ENCODE measurements at places on chromosomes 5 and 9.

GRCh38 chr5:108857905-108858304 lies 110.2 kb downstream of the FER start:
- no peak for DNase-seq

- no peak for DNase-seq
Observed at GRCh38 chr9:120212153-120212852, 367.7 kb downstream of the CDK5RAP2 start.

DNA sequence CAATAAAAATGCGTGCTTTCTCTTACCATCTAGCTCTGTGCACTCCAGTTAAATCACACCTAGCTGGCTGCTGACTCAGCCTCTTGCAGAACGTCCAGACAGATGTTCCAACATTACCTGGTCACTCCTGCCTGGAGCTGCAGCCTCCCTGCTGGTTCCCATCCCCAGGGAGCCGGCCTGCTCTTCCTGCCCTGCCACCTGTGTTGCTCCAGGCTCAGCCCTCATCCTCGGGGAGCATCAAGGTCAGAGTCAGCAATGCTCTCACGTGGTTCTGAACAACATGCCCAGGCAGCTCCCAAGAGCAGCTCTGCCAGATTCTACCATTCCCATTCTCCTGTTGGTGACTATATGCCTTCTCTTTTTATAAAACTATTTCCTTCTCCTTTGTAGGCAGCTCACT lies 81.3 kb downstream of the GADD45G start:
- no peak for DNase-seq

DNA sequence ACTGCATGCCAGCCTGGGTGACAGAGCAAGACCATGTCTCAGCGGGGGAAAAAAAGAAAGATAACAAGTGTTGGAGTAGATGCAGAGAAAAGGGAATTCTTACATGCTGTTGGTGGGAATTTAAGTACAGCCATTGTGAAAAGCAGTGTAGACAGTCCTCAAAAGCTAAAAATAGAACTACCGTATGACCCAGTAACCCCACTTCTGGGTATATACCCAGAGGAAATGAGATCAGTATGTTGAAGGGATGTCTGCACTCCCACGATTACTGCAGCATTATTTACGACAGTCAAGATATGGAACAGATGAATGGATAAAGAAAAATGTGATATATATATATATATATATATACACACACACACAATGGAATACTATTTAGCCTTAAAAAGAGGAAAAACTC lies 225.3 kb upstream of the SLC24A2 start:
- no peak for DNase-seq

DNA sequence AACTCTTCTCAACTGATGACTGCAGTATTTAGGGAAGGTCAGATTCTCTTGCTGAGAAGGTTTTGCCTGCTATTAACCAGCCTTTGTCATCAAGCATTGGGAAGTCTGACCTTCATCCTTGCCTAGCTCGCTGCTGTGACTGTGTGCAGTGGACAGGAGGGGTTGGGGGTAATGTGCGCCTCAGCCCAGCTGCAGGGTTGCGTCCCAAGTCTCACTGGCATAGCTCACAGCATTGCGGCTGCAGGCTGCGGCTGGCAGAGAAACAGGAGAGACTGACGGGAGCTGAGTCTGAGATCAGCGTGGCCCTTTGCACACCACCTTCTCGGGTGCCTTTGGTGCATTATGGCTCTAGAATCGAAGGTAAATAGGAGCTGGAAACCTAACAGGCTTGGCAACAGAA lies 55.9 kb upstream of the NCS1 start:
- DNase-seq: no peak

- DNase-seq: peak; percentile 59
Observed at GRCh38 chr9:129885018-129885669, 49.9 kb downstream of the USP20 start.

GRCh38 chr9:136928591-136928990 lies 15.9 kb downstream of the FBXW5 start:
- no peak for DNase-seq

GRCh38 chr5:58450018-58450417 lies 9.9 kb downstream of the PLK2 start:
- no peak for DNase-seq

GRCh38 chr5:85896514-85896913 lies 721.2 kb upstream of the COX7C start:
- DNase-seq: no peak

GRCh38 chr9:215631-216155 lies 1.0 kb downstream of the DOCK8 start:
- peak; percentile 8 for DNase-seq

GRCh38 chr5:106014262-106014661 lies 1656.5 kb downstream of the EFNA5 start:
- no peak for DNase-seq

GRCh38 chr9:98222885-98223691 lies 30.7 kb upstream of the CORO2A start:
- DNase-seq: peak; percentile 73

- peak; percentile 46 for DNase-seq
Observed at GRCh38 chr9:13717322-13718054, 438.0 kb upstream of the MPDZ start.

GRCh38 chr5:115578657-115579056 lies 23.6 kb downstream of the TICAM2 start:
- DNase-seq: no peak

DNA sequence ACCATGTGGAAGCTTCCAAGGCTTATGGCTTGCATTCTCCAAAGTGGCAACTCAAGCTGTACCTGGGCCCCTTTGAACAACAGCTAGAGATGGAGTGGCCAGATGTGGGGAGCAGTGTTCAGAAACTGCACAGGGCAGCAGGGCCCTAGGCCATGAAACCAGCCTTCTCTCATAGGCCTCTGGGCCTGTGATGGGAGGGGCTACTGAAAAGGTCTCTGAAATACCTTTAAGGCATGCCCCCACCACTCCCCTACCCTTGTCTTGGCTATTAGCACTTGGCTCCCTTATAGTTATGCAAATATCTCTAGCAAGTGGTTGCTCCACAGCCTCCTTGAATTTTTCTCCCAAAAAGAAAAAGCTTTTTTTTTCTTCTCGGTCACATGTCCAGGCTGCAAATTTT lies 1014.6 kb downstream of the DTWD2 start:
- no peak for DNase-seq

- peak; percentile 11 for DNase-seq
Observed at GRCh38 chr5:165881259-165881658, 2375.8 kb downstream of the MAT2B start.

DNA sequence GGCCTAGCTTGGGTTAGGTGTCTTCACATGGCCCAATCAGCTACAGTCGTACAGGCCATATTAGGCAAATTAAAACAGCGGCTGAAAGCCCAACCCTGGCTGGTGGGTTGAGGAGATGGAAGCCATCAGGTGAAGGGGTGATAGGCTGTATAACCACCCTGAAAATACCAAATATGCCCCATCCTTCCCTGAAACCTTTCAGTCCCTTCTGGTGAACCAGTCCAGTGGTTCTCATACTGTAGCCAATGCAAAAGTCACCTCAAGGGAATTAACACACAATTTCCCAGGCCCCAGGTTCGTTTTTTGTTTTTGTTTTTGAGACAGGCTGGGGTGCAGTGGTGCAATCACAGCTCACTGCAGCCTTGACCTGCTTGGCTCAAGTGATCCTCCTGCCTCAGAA lies 19.8 kb upstream of the KCNV2 start:
- DNase-seq: no peak

- no peak for DNase-seq
Observed at GRCh38 chr9:130239741-130240241, 25.8 kb upstream of the HMCN2 start.

Data from eye (tissue), 1 donor.